ENCODE measurements at places on chromosomes 1 and 21.

DNA sequence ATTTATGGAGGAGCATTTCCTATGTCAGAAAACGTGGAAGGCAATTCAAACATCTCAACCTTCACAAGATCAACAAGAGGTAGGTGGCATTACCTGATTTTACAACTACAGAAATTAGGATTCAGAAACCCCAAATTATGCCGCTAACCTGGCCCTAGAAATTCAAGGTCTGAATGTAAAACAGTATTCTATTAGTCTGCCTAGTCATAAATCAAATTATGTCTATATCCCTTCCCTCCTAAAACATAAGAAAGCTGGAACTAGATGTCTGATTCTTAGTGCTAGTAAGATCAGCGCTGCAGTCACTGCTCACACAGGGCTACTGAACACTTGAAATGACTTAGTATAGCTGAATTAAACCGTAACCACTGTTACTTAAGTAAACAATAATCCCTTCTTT, 1.4 kb downstream of the TOMM20 start:
- H3K4me1 ChIP-seq = peaks cover 32% of the 10 kb centered on the region
- H3K27ac ChIP-seq = peak overlapping the region; percentile 92
- no peaks in the 10 kb centered on the region for H3K27me3 ChIP-seq
- peak overlapping the region; percentile 94 for H3K4me3 ChIP-seq
- peaks cover 8% of the 10 kb centered on the region for H3K36me3 ChIP-seq

GRCh38 chr1:216983823-216984222, 260.6 kb upstream of the ESRRG start:
- no peaks in the 10 kb centered on the region for H3K4me1 ChIP-seq
- no peak overlapping the region for H3K4me3 ChIP-seq
- no peaks in the 10 kb centered on the region for H3K27me3 ChIP-seq
- peak overlapping the region; percentile 34 for H3K27ac ChIP-seq
- H3K36me3 ChIP-seq = no peaks in the 10 kb centered on the region
- no peak for DNase-seq

- DNase-seq = no peak
- H3K4me1 ChIP-seq = no peaks in the 10 kb centered on the region
- H3K36me3 ChIP-seq = no peaks in the 10 kb centered on the region
- no peaks in the 10 kb centered on the region for H3K27me3 ChIP-seq
These were observed 263.1 kb downstream of the CAMTA1 start for GRCh38 chr1:7048395-7048794.

GRCh38 chr1:228059634-228060457, 22.7 kb upstream of the ARF1 start:
- no peak overlapping the region for H3K4me3 ChIP-seq
- H3K36me3 ChIP-seq = no peaks in the 10 kb centered on the region
- peaks cover 32% of the 10 kb centered on the region for H3K27me3 ChIP-seq

DNA sequence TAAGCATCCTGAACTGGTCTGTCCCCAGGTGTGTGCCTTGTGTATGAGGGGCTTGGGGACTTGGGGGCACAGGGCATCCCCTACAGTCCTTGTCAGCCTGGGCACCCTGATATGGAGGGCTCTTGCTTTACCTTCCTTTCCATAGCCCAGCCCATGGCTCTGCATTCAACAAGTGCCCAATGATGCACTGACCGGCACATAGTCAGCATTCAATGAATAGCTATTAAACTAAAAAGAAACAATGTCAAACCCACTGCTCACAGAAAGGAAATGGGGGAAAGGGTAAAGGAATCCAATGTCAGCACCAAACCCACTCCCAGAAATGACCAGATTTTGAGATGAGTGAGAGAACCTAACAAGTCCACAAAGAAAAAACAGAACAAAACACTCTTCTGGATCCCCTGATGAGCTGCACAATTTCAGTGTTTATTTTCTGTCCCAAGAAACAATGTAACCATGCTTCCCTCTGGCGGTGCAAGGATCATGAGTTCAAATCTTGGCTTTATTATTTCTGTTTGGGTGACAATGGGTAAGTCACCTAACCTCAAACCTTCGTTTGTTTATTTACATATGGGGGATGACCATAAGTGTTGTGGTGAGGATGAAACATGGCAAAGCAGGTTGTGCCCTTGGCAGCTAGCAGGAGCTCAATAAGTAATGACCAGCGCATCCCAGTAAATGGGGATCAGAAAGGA, 22.0 kb downstream of the SYT6 start:
- no peaks in the 10 kb centered on the region for H3K27me3 ChIP-seq
- H3K27ac ChIP-seq = no peak overlapping the region
- H3K4me3 ChIP-seq = no peak overlapping the region

DNA sequence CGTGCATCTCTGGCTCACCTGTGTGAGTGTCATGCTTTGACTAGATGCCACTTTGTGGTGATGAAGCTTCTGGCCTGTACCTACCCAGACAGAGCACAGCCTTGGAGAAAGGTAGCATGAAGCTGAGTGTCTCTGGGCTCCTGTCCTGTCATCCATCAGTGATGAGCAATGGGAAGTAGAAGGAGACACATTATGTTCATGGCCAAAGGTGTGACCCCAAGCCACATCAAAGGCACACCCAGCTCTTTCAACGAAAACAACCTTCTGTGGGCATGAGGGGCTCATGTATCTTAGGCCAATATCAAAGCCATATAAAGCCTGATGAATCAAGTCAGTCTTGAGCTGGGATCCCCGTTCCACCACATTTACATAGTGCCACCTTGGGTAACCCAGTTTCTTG, 1.0 kb upstream of the CLIC6 start:
- no peaks in the 10 kb centered on the region for H3K27me3 ChIP-seq
- H3K4me1 ChIP-seq = no peaks in the 10 kb centered on the region
- H3K27ac ChIP-seq = no peak overlapping the region
- H3K36me3 ChIP-seq = no peaks in the 10 kb centered on the region

DNA sequence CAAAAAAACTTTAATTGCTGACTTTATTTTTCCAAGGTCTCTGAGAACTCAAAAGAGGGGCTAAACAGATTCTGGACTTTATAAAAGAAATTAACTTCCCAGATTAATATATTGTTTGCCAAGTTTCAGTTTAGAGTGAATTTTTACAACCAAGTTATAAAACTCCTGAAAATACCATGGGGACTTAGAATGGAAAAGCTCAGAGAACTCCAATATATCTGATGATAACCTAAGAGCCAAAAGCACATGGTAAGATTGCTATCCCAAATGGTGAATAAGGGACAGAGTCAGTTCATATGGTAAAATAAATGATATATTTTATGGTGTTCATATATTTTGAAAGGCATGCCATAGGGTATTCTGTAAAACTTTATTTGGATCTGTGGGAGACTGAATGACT, 470.9 kb downstream of the TTLL7 start:
- H3K36me3 ChIP-seq = no peaks in the 10 kb centered on the region
- H3K4me1 ChIP-seq = no peaks in the 10 kb centered on the region
- no peaks in the 10 kb centered on the region for H3K27me3 ChIP-seq
- DNase-seq = no peak

DNA sequence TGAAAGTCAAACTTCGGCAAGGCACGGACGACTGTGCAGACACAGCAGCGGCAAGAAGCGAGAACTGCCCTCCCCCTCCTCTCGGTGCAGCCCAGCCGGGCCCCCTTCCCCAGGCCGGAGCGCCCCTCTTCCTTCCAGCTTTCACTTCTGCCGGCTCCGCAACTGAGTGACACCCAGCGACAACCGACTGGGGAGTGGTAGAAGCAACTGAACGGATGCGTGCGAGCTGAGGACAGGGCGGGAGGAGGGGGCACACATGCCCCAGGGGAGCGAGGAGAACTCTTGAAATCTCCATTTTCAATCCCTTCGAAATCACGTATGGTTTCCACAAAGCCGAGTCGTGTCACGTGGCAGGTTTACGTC, 146.6 kb downstream of the PGBD5 start:
- no peak for DNase-seq
- no peak overlapping the region for H3K27ac ChIP-seq
- H3K27me3 ChIP-seq = no peaks in the 10 kb centered on the region
- no peaks in the 10 kb centered on the region for H3K4me1 ChIP-seq

GRCh38 chr1:184790642-184791549, 36.2 kb upstream of the EDEM3 start:
- H3K27ac ChIP-seq = no peak overlapping the region
- H3K36me3 ChIP-seq = peaks cover 19% of the 10 kb centered on the region

DNA sequence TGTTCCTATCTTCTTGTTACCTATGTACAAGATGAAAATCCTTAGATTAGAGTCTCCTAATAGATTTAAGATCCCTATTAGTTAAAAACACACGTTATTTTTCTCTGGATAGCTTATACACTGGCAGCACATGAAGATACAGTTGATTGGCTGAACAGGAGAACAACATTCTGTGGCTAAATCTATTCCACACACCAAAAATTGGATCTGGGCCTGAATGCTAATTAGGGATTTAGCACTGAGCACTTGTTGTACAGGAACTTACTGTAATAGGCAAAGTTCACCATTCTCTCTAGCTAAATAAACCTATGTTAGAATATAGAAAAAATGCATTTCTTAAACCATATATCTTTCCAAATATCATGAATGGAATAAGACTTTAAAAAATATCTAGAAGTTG, 117.1 kb upstream of the PTGFR start:
- no peaks in the 10 kb centered on the region for H3K27me3 ChIP-seq
- DNase-seq = no peak
- H3K4me1 ChIP-seq = no peaks in the 10 kb centered on the region
- H3K4me3 ChIP-seq = no peak overlapping the region
- no peaks in the 10 kb centered on the region for H3K36me3 ChIP-seq

DNA sequence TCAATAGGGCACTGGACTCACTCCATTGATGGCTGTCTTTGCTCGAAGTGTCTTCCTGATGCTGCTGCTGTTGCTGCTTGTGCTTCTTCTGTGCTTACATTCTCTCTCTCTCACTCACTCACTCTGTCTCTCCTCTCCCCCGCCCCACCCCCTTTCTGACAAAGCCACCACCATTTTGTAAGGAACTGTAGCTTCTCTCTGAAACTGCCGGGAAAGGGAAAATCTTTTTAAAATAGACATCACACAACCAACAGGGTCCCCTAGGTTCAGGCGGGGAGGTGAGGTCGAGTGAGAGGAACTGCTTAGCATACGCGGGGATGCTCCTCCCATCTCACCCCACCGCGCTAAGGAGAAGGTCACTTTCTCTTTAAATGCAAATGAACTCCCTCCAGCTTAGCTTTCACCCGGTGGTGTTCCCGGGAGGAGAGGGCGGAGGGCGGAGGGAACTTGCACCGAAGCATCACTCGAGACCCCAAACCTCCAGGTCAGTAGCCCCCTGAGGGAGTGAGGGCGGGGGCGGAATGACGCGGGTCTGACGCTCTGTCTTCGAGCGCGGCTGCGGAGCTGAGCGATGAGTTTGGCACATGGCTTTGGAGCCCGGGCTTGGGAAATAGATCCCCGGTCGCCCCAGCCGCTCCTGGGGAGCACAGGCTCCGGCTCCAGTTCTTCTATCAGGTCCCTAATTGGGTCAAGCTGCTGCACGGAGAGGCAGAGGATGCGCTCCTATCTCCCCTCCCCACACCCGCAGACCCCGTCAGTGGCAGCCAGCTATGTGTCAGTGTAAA, at the start of gene CCDC28B:
Gene CCDC28B (plus strand): TSS at position 370 of the 785 bp plus-strand sequence. CDS start 1,341 bp downstream, outside the sequence.
- peak; percentile 85 for DNase-seq
- H3K27ac ChIP-seq = peak within 1 kb of the TSS; percentile 93
- H3K4me3 ChIP-seq = peak within 1 kb of the TSS; percentile 58
- H3K27me3 ChIP-seq = no peaks in the 10 kb centered on the region
- no peaks in the 10 kb centered on the region for H3K4me1 ChIP-seq

DNA sequence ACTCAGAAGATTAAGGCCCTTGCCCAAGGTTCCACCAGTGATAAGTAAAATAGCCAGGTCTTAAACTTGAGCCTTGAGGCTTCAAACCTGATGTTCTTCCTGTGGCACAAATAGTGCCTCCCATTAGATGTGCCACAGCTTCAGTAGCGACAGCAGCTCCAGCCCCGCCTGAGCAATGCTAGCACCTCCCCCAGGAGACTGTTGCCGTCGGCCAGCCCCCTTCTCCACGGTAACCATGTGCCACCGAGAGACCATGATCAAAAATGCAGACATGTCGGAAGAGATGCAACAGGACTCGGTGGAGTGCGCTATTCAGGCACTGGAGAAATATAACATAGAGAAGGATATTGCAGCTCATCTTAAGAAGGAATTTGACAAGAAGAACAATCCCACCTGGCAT, 32.2 kb downstream of the KLHDC7A start:
- no peaks in the 10 kb centered on the region for H3K36me3 ChIP-seq
- no peak for DNase-seq
- H3K27ac ChIP-seq = no peak overlapping the region
- no peaks in the 10 kb centered on the region for H3K4me1 ChIP-seq
- no peak overlapping the region for H3K4me3 ChIP-seq

DNA sequence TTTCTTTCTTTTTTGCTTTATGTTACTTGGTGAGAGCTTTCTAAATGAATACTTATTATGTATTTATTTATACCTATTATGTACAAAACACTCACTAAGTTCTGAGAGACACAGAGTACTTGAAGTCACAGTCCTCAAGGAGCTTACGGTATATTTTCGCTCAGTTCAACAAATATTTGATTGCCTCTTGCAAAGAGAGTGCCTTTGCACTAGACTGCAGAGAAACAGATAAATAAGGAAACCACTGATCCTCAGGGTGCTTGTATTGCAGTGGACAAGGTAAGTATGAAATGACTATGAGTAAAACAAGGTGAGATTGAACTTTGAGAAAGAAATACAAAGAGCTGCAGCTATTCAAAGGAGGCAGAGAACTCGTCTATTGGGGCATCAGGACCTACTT, 123.3 kb downstream of the C1orf21 start:
- H3K4me3 ChIP-seq = no peak overlapping the region
- no peak for DNase-seq
- no peaks in the 10 kb centered on the region for H3K4me1 ChIP-seq

GRCh38 chr1:98991127-98992012, 13.3 kb downstream of the PLPPR5 start:
- DNase-seq = no peak
- no peaks in the 10 kb centered on the region for H3K27me3 ChIP-seq

DNA sequence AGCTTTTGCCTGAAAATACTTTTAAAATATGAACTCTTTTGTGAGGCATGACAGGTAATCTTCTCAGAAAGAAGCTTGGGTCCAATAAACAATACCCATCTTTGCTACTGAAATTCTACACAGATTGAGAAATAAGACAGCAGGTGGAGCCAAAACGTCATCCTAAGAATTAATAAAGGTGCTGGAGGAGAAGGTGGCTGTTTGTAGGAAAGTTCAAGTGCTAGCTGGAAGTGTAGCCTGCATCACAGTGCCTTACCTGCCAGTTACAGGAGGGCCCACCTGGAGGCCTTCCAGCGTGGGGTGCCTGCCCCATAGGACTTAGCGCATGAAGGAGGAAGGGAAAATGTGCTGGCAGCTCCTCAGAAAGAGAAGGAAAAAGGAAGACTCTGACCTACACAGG, 93.7 kb downstream of the TTC3 start:
- H3K27ac ChIP-seq = no peak overlapping the region
- peaks cover 31% of the 10 kb centered on the region for H3K36me3 ChIP-seq
- H3K4me1 ChIP-seq = no peaks in the 10 kb centered on the region
- no peak overlapping the region for H3K4me3 ChIP-seq
- no peak for DNase-seq

DNA sequence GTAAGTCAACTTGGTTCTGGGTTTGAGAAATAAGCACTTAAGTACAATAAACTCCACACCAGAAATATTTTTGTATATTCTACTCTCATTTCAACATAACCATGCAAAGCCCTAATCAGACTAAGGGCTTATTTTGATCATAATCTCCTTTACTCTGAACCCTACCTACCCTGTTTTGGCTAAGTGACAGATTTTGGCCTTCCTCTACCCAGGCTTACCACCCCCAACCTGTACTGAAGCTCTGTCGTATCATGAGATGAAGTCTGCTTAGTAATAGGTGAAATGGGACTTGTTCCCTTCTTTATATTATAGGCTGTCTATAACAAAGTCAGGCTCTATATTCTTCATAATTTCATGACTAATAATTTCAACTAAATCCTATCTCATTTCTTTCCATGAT, 135.5 kb downstream of the RERE start:
- H3K27me3 ChIP-seq = no peaks in the 10 kb centered on the region
- no peak overlapping the region for H3K4me3 ChIP-seq
- no peak for DNase-seq
- H3K27ac ChIP-seq = no peak overlapping the region
- H3K36me3 ChIP-seq = no peaks in the 10 kb centered on the region

Data from right atrium auricular region (tissue), 2 donors.